Activated CD4-positive, alpha-beta memory T cell treated with anti-CD3 and anti-CD28 coated beads for 36 hours (primary cell): ENCODE measurements at places on chromosomes 1 and 21.

- no peak for DNase-seq
Measured at GRCh38 chr1:181430015-181430885, 53.1 kb upstream of the CACNA1E start.

- no peak for DNase-seq
Measured at GRCh38 chr1:227191607-227192006, 126.7 kb downstream of the CDC42BPA start.

- DNase-seq: peak; percentile 11
Measured at GRCh38 chr1:175600721-175601440, 142.5 kb downstream of the TNR start.

DNA sequence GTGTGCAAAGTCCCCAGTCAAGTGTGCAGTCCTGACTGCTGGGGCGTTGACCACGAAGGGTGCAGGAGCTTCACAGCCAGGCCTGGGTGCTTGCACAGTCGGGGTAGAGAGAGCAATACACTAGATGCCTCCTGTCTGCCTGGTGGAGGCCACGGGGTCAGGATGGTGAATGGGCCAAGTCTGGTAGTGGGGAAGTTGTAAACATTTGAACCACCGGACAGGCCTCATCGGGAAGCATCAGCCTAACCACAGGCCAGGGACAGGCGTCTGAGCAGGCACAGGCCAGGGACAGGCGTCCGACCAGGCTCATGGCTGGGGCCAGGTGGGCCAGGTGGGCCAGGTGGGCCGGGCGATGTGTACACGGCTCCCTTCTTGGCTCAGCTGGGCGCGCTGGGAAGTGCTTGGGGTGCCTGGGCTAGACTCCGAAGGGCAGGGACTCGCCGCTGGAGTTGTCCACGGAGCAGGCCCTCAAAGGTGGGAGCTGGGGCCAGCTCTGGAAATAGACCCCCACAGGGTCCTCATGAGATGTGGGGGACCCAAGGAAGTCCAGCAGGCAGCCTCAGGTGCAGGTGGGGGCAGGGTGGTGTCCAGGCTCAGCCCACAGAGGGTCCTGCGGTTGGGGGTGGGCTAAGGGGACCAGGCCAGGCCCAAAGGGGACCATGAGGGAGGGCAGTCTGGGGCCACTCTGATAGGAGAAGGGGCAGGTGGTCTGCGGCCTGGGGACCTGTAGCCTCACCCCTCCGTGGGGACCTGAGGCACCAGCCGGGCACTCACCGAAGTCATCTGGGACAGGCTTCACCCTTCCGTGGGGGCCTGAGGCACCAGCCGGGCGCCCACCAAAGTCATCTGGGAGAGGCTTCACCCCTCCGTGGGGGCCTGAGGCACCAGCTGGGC, 15.0 kb downstream of the COL6A1 start:
- no peak for DNase-seq

DNA sequence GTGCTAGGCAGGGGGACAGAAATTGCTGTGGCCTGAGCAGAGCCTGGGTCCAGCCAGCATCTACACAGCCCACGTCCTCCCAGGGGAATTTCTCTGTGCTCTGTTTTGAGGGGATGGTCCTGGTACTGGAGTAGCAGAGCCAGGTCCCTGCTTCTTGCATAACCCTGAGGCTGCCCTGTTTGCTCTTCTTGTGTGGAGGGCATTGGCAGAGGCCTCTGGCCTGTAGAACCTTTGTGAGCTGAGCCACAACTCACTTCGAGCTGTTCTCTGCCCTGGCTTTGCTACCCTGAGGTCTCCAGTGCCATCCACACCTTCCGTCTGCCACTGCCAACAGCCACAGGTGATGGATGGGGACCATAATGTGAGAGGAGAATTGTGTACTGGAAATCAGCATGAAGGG, 101.9 kb downstream of the KCNJ15 start:
- no peak for DNase-seq

DNA sequence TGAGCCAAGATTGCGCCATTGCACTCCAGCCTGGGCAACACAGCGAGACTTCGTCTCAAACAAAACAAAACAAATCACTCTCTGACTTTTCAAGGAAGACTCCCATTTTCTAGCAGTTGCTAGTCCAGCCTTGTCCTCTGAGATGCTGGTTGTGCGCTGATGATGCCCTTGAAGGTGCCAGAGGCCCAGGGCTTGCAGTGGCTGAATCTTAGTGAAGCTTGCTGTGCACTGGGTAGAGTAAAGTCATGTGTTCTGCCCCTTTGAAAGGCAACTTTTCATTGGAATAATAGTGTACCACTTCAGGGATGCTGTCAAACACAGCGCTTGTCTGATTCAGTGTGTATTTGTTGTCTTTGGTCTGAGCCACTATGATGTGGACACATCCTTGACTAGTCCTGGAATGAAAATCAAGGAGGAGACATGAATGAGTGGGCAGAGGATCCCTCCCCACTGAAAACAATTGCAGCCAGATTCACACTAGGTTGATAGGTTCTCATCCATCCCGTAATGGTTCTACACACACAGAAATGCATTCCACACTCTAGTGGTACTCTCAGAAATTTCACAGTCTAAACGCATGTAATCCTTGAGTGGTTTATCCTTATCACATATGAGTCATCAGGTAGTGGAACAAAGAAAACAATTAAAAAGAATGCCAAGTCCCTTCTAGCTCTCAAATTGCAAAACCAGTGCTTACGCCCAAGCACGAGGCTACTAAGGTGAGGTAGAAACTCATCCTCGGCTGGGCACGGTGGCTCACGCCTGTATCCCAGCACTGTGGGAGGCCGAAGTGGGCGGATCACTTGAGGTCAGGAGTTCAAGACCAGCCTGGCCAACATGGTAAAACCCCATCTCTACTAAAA, 17.8 kb upstream of the TDRD10 start:
- no peak for DNase-seq

GRCh38 chr1:24178407-24178806, 8.7 kb downstream of the IFNLR1 start:
- no peak for DNase-seq

GRCh38 chr1:37764414-37764825, 500 bp downstream of the EPHA10 start:
- DNase-seq: peak; percentile 66

DNA sequence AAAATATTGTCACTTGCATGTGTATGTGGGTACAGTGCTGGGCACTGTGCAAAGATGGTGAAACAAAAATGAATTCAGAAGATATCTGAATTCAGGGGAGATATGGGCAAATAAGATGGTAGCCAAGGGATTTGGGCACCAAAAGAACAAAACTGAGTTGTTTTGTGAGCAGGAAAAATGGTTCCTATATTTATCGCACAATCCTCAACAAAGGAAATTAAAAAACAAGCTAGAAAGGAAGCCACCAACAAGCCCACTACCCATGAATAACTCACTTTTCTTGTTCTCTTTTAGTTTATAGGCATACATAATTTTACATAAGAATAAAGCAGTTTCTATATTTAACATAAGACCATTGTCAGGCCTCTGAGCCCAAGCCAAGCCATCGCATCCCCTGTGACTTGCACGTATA, 40.7 kb upstream of the VASH2 start:
- no peak for DNase-seq

GRCh38 chr1:205066141-205066818, 18.0 kb downstream of the TMEM81 start:
- DNase-seq: no peak

GRCh38 chr1:226603022-226603857, 54.7 kb downstream of the STUM start:
- no peak for DNase-seq

- DNase-seq: peak; percentile 16
Measured at GRCh38 chr1:143611159-143611558, 360.6 kb downstream of the FAM72C start.

- no peak for DNase-seq
Measured at GRCh38 chr21:42379426-42380215, 13.3 kb upstream of the TFF1 start.

- DNase-seq: no peak
Measured at GRCh38 chr21:37153935-37154350, 80.9 kb downstream of the TTC3 start.

DNA sequence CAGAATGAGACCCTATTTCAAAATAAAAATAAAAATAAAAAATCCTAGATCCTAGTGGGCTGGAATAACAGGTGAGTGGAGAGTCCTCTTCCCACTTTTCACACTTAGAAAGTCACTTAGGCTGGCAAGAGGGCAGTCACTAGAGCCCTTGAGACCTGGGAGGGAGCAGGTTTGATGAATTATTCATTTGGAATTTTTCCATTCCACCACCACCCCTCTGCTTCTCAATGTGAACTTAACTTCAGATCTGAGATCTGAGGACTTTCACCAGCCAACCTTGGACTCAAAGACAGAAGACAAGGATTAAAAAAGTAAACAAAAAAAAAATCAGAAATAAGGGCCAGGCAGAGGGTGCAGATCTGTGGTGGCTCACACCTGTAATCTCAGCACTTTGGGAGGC, 16.5 kb downstream of the AKR7A3 start:
- DNase-seq: no peak

- no peak for DNase-seq
Measured at GRCh38 chr21:42453224-42453985, 42.6 kb downstream of the RSPH1 start.

DNA sequence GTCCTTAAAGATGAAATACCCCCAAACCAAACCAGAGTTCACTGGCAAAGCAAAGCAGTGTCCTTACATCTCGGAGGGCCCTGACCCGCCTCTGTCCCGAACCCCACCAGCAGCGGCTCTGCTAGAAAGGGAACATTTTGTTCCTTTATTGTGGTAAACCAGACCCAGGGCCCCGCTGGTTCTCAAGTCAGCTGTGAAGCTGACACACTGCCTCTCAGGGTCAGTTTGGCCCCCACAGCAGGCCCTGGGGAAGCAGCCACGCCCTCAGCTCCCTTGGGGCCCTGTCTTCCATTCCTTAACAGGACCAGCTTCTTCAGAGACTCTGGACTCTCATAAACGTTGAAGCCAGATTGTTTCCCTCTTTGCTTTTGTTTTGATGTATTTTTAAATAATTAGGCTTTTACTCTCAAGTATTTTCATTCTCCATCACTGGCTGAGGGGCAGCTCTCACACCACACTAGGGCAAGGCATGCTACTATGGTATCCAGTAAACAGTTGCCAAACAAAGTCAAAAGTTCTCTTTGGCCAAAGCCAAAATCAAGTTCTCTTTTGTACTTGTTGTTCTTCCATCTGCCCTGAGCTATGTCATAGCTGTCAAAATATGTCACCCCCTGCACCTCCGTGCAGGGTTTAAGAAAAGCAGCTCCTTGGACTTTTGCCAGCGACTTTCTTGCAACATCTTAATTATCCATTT, 61.1 kb upstream of the ANGPTL1 start:
- DNase-seq: no peak

- DNase-seq: no peak
Measured at GRCh38 chr1:192284927-192285326, 31.9 kb upstream of the RGS21 start.

DNA sequence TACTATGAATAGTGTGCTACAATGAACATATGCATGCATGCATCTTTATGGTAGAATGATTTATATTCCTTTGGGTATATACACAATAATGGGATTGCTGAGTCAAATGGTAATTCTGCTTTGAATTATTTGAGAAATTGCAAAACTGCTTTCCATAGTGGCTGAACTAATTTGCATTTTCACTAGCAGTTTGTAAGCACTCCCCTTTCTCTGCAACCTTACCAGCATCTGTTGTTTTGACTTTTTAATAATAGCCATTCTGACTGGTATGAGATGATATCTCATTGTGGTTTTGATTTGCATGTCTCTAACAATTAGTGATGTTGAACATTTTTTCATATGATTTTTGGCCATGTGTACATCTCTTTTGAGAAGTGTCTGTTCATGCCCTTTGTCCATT, 24.0 kb upstream of the DIRAS3 start:
- DNase-seq: no peak

DNA sequence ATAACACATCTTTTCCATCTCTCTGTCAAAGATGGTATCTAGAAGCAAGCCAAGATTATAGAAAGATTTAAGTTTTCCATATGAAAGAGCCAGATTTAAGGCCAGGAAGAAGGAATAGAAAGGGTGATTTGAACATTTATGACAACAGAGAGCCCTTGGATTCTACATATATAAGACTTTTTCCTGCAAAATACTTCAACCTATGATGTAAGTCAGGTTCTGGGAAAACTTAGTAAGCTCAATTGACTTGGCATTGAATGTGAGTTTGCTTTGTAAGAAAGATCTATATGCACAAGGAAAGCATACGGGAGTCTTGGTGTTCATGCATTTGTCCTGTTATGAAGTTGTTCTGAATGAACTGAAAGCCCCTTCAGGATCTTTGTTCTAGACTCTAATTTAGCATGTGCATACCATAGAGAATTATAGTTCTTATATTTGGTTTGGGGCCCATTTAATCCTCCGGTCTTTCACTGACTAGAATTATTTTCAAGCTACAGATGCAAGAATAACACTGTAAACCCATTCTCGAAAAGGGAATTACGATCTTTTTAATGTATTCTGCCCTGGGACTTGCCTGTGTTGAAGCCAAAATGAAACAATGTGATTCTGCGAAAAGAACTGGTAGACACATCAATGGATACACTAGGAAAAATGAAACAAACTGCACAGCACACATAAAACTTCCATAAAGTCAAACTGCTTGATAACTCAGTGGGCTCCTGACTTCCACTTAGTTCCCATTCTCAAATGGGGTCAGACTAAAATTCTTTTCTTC, 152.8 kb downstream of the DISP1 start:
- DNase-seq: no peak

DNA sequence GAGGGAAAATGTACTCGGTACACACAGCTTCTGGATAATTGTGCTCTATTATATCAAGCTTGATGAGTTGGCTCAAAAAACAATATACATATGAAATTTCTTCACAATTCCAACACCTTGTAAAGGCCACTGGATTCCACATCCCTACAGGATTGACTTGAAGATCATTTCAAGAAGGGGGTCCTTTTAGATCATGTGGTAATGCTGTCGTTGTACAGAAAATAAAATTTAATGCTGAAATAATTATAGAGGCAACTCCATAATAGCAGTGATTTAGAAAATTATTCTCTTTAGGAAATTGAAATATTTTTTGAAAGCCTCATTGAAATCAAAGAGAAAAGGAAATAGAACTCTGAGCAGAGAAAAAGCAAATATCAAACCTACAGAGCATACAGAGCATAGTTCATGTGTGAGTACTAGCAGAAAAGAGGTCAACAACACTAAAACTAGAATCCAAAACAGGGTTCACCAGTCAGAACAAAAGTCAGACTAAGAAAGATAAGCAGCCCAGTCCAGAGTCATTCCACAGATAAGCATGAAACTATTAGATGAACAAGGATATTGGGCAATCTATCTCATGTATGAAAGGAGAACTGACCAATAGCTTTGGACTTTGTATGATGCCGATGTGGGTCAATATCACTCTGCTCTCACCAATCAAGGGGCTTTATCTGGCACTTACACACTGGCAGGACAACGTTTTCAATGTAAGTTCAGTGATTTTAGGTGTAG, 79.5 kb upstream of the PALMD start:
- DNase-seq: no peak
